ENCODE measurements at places on chromosomes 2 and 18.

DNA sequence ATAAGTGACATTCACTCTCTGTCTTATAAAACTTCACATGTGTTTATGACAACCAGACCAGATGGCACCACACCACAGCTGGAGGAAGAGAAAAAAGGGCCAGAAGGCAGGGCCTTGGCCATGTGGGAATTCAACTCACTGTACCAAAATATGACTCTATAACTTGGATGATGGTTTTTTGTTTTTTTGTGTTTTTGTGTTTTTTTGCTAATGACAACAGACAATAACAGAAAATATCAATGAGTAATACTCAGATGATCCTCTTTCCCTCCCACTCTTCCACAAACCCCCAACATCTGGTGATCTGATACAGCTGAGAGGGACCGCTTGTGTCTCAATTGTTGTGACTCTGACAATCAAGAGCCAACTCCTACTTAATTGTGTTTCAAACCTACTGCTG lies 12.4 kb downstream of the NMI start:
- DNase-seq = no peak

GRCh38 chr18:3114026-3114425 lies 101.1 kb upstream of the LPIN2 start:
- DNase-seq = no peak

GRCh38 chr18:38006541-38006940 lies 440.9 kb upstream of the CELF4 start:
- no peak for DNase-seq

- no peak for DNase-seq
Measured at GRCh38 chr2:179435566-179435965, 170.9 kb upstream of the SESTD1 start.

Data from activated CD4-positive, alpha-beta T cell treated with anti-CD3 and anti-CD28 coated beads for 24 hours (primary cell).